ENCODE measurements at places on chromosomes 7 and 10. TPM values are rescaled to one million over a fixed set of nuclear protein-coding genes. Genes with fewer than 3 reads are reported as not detected.

The INA gene
- not detected for total RNA-seq

The TRIM74 gene
- 2.4 TPM for total RNA-seq

The TSPAN12 gene
- total RNA-seq: 9.7 TPM

The DNAJC2 gene
- 54.3 TPM for total RNA-seq

The COBL gene
- 26.9 TPM for total RNA-seq

The CCDC146 gene
- total RNA-seq: 6.5 TPM

The MACROH2A2 gene
- 4.1 TPM for total RNA-seq

The THSD7A gene
- total RNA-seq: 7.8 TPM

The PAPSS2 gene
- 57.1 TPM for total RNA-seq

The NUTM2E gene
- not detected for total RNA-seq

The EN2 gene
- 0.12 TPM for total RNA-seq

The FAM25A gene
- not detected for total RNA-seq

The FAM25C gene
- total RNA-seq: not detected

The ST8SIA6 gene
- total RNA-seq: 0.44 TPM

Measured in omental fat pad (tissue), 4 donors.